Ascending aorta (tissue), 2 donors: ENCODE measurements at places on chromosomes 3 and 15.
A peak's percentile ranks its signal among the peaks of the same experiment; 100 is the strongest.

GRCh38 chr3:115330430-115330829 is 183.3 kb upstream of the ZBTB20 start:
- no peaks in the 10 kb centered on the region for H3K36me3 ChIP-seq
- H3K27ac ChIP-seq: no peak overlapping the region
- no peaks in the 10 kb centered on the region for H3K4me1 ChIP-seq
- H3K4me3 ChIP-seq: no peak overlapping the region

DNA sequence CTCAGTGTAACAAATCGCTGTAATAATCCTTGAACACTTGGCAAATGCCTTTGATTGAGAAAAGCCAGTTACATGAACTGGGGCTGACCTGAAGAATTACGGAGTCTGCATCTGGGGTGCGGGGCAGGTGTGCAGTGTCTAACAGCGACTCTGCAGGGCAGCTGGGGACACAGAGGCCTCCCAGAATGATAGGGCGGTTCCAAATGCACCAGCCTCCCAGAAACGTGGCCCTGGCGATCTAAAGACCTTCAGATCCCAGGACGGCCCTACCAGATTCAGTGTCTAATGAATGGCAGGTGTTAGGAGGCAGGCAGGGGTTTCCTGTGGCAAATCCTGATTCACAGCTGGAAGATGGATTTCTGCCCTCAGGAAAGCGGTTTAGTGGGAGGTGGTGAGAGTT is 100.5 kb upstream of the RGMA start:
- no peaks in the 10 kb centered on the region for H3K27me3 ChIP-seq
- no peaks in the 10 kb centered on the region for H3K4me1 ChIP-seq
- no peaks in the 10 kb centered on the region for H3K36me3 ChIP-seq
- no peak overlapping the region for H3K4me3 ChIP-seq
- no peak for DNase-seq
- no peak overlapping the region for H3K27ac ChIP-seq

DNA sequence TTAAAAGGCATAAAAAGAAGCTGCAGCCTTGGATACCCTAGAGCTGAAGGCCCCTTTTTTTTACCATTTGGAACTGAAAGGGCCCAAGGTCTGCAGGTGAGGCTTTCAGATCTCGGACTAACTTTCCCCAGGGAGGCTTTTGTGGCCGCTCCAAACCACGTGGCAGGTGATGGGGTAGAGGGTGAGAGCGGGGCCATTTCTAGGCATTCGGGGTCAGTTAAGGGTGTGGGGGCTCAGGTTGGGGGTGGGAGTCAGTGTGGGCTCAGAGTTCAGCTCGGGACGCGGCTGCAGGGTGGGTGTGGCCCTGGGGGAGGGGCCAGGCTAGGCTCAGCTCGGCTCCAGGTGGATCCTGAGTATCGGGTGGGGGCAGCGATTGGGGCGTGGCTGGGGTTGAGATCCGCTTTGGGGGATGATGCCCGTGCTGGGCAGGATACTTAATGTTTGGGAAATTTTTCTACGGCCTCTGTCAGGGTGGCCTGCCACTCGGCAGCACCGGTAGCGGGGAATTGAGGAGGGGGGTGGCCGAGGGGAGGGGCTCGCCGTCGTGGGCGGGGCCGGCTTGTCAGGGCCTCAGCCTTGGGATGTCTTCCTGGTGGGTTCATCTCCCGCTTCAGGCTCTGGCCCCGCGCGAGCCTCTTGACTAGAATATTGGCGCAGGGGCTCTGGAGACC is 2.5 kb downstream of the KLF13 start:
- H3K36me3 ChIP-seq: no peaks in the 10 kb centered on the region
- peak overlapping the region; percentile 99 for H3K27ac ChIP-seq
- peak overlapping the region; percentile 90 for H3K4me3 ChIP-seq
- H3K4me1 ChIP-seq: peaks cover 5% of the 10 kb centered on the region
- H3K27me3 ChIP-seq: no peaks in the 10 kb centered on the region

DNA sequence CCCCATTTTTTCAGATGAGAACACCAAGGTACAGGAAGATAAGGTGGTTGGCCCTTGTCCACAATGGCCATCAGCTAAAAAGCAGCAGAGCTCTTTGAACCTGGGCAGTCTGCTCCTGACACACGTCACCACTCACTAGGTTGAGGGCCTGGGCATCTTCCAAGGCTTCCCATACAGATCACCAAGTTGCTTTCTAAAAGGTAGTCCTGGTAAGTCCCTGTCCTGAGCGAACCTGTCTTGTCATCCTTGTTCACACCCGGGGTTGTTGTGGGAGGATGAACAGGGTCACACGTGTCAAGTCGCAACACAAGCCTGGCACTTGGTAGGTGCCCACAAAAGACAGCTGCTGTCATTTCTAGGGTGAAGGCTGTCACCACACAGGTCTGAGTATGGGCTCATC is 260.4 kb downstream of the EPHB1 start:
- H3K27ac ChIP-seq: no peak overlapping the region
- DNase-seq: peak; percentile 42
- H3K4me1 ChIP-seq: no peaks in the 10 kb centered on the region
- H3K4me3 ChIP-seq: no peak overlapping the region

- no peak for DNase-seq
- no peak overlapping the region for H3K27ac ChIP-seq
- H3K4me3 ChIP-seq: no peak overlapping the region
- no peaks in the 10 kb centered on the region for H3K27me3 ChIP-seq
- no peaks in the 10 kb centered on the region for H3K4me1 ChIP-seq
- H3K36me3 ChIP-seq: no peaks in the 10 kb centered on the region
These were observed 313.4 kb upstream of the DNAJC19 start for GRCh38 chr3:181302960-181303359.

DNA sequence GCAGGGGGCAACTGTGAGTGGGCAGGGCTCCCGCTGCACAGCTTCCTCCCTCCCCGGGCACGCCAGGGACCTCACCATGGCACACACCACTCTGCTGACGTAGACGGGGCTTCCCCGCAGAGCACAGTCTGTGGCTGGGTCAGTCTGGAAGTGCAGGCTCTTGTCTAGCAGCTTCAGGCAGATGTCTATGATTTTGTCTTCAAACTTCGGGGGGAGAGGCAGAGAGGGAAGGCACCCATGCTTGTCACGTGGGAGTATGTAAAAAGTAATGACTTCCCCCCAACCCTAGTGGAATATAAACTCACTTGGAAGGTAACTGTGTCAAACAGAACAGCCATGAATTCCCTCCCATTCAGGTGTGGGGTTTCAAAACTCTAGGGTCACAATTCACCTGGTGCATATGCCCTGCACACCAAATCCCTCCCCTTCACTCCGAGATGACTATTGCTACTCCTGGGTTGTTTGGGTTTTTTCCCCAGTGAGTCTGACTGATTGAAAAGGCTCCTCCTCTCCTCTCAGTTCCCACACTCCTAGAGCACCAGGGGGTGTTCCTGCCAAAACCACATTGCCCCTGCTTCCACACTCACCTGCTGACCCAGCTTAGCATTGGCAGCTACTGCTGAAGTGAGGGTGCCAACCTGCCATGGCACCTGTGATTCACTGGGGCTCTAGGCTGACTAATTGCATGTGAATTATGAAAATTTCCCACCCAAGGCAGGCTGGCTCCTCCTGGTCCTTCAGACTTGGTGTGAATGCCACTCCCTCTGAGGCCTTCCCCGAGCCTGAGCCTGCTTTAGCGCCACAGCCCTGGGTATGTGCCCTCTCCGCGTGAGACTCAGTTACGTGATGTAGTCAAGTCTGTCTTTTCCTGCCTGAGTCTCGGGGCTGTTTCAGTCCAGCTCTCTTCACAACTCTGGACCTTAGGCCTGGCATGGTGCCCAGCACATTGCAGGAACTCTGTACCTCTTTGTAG is 13.0 kb downstream of the TGM5 start:
- no peaks in the 10 kb centered on the region for H3K27me3 ChIP-seq
- no peaks in the 10 kb centered on the region for H3K36me3 ChIP-seq
- no peak overlapping the region for H3K27ac ChIP-seq
- DNase-seq: peak; percentile 62
- H3K4me1 ChIP-seq: no peaks in the 10 kb centered on the region
